GM12865 (cell line): ENCODE measurements at places on chromosomes 16 and 17.

DNA sequence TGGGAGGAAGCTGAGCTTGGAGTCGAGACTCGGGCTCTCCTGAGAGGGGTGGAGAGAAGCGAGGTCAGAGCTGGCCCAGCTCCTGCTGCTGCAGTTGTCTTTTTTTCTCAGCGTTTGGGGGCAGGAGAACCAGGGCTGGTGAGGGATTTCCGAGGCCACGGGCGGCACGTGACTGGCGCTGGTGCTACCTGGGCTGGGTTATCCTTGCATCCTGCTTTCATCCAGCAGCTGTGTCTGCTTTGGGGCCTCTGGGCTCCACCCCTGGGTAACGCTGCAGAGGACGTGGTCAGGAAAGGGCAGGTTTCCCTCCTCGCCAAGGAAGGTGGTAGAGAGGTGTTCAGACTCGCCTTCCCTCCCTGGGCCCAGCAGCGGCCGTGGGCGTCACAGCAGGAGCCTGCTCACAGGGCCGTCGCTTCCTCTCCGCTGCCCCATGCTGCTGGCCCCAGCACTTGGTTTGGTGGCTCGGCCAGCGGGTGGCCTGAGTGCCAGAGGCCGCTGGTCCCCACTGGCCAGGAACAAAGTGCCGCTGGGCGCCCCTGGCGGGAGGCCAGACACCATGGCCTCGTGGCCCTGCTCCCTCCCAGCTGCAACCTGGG is 22.5 kb downstream of the GSE1 start:
- no peak for DNase-seq

DNA sequence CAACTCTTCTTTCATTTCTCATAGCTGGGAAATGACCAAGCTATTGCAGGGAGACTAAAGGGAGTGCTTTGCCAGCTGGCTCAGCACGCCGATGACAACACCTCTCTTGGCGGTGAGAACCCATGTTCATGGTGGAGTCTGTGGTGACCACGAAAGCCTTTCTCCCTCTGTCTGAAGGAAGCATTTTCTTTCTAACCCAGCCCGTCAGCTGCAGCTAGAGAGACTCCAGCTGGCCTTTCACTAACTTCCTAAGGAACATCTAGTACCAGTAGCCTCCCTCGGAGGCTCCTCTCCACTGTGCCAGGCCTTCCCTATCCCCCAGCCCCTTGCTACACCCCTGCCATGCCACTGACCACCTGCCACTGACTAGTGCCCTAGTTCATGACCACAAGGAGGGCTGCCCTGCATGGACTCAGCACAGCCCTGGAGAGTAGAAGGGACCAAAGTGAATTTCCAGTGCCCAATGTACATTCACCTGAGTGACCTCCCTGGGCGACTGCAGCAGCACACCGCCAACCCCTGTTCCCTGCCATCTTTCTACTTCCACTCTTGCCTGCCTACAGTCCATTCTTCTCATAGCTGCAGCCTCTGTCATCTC is 81.3 kb downstream of the CBLN1 start:
- DNase-seq: no peak

- no peak for DNase-seq
Measured at GRCh38 chr17:82200743-82201497, 11.7 kb downstream of the CCDC57 start.

DNA sequence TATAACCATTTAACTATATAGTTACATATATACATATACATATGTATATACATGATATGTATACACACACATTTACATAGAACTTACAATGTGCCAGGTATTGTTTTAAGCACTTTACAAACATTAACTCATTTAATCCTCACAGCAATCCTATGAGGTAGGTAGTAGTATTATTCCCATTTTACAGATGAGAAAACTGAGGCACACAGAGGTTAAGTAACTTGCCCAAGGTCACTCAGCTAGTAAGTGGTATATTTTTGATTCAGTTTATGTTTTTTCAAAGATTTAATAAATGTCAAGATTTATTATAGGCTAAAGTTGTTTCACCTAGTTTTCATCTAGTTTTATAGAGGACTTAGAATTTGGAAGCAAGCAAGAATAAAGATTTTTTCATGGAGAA is 6.6 kb downstream of the KRT222 start:
- DNase-seq: no peak

- DNase-seq: no peak
Measured at GRCh38 chr17:68325961-68326360, 34.7 kb downstream of the ARSG start.

GRCh38 chr17:69717819-69718218 is 303.3 kb downstream of the MAP2K6 start:
- no peak for DNase-seq

DNA sequence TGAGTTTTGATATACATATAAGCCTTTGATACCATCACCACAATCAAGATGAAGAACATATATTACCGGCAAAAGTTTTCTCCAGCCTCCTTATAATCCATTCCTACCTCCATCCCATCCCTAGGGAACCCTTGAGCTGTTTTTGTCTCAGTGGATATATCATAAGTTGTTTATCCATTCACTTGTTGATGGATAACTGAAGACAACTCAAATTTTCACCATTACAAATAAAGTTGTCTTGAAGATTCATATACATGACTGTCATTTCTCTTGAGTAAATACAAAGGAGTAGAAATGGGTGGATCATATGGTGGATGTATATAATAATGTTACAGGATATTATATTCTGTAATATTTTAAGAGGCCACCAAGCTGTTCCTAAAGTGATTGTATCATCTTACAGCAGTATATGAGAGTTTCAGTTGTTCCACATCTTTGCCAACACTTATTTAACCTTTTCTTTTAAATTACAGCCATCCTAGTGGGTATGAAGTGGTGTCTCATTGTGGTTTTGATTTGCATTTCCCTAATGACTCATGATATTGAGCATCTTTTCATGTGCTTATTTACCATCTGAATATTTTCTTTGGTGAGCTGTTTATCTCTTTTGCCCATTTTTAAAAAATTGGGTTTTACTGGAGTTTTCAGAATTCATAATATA is 17.4 kb downstream of the NF1 start:
- no peak for DNase-seq

DNA sequence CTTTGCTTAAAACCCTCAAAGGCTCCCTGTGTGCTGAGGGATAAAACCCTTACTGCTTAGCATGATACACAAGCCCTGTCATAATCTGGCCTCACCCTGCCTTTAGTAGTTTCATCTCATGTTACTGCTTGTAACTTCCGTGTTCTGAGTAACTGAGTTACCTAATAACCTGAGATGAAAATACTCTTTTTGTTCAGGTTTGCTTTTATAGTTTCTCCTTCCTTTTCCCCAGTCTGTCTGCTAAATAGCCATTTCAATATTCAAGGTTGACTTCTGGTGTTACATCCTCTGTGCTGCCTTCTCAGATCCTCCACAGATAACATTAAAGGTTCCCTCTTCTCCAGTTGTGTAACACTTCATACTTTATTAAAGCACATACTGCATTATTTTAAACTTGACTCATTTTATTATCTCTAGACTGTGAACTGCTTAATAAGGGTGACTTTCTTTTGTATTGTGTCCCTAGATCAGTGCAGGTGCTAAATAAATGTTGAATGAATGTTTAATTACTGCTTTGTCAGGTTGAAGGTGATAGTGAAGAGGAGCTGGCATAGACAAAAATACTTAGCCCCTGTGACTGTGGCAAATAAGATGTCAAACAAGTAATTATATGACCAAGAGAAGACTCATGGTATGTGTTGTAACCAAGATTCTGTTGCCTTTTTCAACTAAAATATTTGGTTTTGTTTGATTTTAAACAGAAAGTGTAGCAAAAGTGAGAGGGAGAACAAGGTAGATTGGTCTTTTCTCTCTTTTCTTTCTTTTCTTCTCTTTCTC is 47.8 kb downstream of the NFAT5 start:
- DNase-seq: peak; percentile 39

DNA sequence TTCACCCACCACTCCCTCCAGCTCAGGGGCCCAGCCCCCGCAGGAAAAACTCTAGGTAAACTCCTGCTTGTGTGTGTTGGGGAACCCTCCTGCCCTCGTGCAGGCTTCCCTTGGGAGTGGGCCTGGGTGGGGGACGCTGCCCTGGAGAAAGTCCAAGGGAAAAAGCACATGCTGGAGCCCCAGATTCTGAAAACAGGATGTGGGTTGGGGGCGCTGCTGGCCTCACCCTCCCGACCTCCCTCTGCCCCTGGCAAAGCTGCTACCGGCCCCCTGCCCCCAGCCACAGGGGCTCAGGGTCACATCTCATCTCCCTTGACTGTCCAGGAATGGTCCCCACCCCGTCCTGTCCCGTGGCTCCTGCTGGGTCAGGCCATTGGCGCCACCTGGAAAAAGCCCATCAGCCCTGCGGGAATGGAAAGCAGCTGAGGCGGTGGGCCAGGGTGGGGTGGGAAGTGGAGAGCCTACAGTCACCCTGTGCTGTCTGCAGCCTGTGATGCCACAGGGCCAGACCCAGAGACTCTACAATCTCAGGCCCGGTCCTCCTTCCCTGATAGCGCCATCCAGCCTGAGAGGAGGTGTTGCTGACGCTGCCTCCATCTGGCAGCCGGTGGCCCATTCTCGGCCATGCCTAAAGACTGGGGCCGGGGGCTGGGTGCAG is 2.5 kb upstream of the GJD3 start:
- no peak for DNase-seq

DNA sequence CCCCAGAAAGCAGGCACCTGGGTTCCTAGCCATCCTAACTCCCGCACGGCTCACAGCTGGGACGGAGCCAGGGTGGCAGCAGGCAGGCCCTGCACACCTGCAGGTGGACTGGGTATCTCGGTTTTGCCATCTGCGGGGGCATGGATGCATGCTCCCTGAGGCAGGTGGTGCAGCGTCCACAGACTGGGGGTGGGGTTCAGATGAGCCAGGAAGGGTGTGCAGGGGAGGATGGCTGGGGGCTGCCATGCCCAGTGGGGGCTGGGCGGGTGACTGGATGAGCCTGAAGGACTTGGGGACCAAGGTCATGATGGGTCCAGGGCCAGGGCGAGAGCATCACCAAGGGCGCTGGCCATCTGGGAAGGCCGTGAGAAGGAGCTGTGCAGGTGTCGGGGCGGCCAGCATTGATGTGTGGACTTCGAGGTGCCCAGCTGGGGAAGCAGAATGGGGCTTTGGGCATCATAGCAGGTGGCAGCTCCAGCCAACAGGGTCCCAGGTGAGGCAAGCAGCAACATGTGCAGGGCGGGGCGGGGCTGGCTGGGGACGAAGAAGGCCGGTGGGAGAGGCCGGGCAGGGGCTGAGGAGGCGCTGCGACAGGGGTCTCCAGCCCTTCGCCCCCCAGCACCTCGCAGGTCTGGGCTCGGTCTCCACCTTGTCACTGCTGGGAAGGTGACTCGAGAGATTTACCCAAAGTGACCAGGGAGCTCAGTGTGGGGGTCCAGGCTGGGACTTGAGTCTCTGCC is 41.0 kb upstream of the ZNF469 start:
- no peak for DNase-seq

DNA sequence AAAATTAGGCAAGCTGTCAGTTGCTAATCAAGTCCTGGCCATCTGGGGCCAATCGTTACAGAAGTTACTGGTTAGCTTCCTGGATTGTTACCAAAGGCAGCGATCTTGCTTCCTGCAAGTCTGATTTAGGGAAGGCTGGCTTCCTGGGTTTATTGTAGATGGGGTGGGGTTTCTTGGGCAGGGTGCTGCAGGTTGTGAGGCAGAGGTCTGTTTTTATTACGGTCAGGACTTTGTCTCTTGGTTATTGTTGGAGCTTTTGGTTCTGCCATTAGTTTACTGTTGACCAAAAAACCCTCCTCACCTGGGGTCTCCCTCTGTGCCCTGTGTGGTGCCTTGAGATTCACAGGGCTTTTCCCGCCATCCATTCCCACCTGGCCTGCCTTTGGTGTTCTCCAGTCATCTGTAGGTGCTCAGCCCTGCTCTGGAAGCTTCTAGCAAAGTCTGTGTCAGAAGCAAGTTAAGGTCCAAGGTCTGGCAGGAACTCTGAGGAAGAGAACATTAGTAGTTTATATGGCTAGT is 36.9 kb downstream of the SLC47A1 start:
- DNase-seq: no peak

- no peak for DNase-seq
Measured at GRCh38 chr17:64084086-64084939, 45.6 kb downstream of the ERN1 start.

DNA sequence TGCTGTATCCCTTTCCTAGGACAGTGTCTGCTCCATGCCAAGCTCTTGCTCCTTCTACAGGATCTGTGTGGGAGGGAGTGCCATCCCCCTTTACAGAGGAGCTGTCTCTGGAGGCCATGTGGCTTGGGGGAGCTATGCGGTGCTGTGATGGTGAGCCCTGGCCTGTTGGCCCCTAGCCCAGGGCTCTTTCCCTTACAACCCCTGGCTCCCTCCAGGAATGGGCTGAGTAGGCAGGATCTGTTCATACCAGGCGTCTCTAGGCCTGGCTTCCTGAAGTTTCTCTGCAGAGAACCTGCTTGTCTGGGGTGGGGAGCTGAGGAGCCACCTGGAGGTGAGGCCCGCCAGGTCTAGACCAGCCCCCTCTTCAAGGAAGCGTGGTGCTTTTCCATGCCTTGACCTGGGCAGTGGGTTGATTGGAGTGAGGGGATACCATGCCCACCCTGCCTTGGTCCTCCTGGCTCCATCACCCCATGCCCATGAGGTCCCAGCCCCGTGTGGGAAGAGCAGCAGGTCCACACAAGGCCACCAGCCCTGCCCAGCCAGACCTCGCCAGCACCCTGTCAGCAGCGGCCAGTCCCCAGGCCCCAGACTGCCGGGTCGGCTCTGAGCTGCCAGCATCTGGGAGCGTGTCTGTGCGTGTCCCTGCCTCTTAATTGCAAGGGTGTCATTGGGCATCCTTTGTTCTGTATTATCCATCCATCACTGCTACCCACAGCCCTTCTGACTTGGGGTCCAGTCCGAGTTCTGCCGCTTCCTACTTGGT is 14.7 kb downstream of the LLGL2 start:
- DNase-seq: no peak

GRCh38 chr16:81521141-81521626 is 76.6 kb downstream of the CMIP start:
- peak; percentile 89 for DNase-seq

DNA sequence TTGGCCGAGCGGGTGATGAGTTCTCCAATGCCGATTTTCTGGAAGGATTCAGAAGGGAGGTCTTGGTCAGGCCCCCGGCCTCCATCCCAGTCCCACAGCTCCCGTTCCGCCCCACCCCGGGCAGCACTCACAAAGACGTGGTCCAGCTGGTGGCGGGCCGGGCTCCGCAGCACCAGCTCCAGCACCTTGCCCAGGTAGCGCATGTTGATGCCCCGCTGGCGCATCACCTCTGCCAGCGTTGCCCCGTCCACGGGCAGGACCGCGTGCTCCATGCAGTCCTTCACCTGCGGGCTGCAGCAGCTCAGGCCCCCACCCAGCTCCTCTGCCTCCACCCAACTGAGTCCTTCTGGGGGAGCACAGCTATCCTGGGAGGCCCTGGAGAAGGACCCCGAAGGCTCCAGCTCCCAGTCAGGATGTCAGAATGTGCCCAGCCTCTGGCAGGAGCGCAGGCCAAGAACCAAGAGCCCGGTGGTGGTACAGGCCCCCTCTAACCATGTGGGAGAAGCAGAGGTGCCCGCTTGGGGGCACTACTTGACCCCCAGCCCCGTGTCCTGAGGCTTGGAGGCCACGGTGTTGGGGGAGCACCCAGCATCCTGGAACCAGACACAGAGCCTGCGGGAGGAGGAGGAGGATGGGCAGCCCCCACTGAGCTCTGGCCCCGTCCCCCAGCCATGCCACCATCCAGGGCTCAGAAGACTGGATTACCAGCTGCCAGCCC is 16.2 kb downstream of the CLUH start:
- no peak for DNase-seq
